ENCODE measurements at places on chromosomes 1 and 21.

GRCh38 chr1:231183639-231184590 is 22.1 kb downstream of the TRIM67 start:
- no peak for DNase-seq

DNA sequence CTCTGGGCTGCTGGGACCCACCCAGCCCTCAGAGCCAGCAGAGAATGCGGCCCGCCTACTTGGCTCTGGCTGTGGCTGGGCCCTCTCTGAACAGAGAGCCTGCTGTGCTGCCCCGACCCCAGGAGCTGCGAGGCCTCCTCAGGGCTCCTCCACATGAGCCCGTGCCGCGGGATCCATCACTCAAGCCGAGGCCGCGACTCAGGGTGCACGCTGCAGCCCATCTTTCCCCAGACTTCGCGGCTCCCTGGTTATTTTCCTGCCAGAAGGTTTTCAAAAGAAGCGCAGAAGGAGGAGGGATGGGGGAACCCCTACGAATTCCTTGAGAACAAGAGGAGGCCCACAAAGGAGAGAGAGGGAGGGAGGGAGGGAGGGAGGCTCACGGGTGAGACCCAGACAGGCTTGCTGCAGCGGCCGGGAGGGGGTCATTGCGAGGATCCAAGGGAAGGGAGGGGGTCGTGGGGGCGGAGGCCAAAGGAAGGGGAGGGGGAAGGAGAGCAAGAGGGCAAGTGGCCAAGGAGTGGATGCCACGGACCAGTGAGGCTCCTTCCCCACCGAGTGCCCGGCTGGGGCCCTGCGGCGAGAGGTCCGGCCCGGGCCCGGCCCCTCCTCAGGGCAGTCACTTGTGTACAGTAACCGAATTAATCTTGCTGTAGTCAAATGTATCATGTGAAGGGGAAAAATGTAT is 146.8 kb downstream of the CASZ1 start:
- no peak for DNase-seq

GRCh38 chr1:226104671-226105121 is 42.2 kb downstream of the H3-3A start:
- no peak for DNase-seq

DNA sequence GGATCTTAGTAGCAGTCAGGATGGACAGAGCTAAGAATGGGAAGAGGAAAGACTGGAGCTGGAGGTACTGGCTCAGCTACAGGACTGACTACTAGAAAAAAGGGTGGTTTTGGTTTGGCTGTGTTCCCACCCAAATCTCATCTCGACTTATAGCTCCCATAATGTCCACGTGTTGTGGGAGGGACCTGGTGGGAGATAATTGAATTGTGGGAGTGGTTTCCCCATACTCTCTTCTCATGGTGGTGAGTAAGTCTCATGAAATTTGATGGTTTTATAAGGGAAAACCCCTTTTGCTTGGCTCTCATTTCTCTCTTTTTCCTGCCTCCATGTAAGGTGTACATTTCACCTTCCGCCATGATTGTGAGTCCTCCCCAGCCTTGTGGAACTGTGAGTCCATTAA is 466.5 kb upstream of the DEPDC1 start:
- no peak for DNase-seq

GRCh38 chr1:27583479-27583878 is 20.5 kb downstream of the AHDC1 start:
- no peak for DNase-seq

- no peak for DNase-seq
Measured at GRCh38 chr1:108075055-108075454, 110.1 kb upstream of the VAV3 start.

- no peak for DNase-seq
Measured at GRCh38 chr1:3581296-3582036, 29.8 kb downstream of the MEGF6 start.

DNA sequence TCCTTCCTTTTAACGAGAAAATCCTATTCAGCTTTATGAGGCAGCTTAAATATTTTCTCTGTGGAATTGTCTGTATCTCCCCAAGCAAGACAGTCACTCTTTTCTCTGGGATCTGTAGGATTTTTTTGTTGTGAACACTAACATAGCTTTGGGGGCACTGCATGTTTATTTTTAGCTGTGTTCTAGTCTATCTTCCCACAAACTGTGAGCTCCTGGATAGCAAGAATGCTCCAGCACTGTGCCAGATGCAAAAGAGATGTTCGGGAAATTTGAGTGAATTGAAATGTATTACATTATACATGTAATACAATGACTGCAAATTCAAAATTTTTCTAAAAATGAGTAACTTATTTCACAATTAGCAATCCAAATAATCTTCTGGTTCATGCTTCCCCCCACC is 282.2 kb downstream of the PLPP3 start:
- DNase-seq = no peak

DNA sequence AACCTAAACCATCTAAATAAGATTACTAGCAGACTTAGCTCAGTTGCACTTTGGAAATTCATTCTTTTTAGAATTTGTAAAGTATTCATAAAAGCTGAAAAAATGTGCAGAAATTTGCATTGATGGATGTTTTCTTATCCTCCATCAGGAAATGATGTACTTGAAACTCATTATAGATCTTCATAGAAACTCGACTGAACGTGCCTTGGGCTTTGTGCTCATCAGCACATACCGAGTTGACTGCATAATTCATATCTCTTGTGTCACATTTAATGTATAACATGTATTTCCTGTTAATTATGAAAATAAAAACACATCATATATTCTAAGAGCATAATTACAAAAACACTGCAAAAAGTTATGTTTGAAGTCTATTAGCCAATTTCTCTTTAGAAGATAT is 290.9 kb upstream of the NR5A2 start:
- DNase-seq = no peak

- no peak for DNase-seq
Measured at GRCh38 chr1:24295535-24295934, 23.6 kb upstream of the GRHL3 start.

DNA sequence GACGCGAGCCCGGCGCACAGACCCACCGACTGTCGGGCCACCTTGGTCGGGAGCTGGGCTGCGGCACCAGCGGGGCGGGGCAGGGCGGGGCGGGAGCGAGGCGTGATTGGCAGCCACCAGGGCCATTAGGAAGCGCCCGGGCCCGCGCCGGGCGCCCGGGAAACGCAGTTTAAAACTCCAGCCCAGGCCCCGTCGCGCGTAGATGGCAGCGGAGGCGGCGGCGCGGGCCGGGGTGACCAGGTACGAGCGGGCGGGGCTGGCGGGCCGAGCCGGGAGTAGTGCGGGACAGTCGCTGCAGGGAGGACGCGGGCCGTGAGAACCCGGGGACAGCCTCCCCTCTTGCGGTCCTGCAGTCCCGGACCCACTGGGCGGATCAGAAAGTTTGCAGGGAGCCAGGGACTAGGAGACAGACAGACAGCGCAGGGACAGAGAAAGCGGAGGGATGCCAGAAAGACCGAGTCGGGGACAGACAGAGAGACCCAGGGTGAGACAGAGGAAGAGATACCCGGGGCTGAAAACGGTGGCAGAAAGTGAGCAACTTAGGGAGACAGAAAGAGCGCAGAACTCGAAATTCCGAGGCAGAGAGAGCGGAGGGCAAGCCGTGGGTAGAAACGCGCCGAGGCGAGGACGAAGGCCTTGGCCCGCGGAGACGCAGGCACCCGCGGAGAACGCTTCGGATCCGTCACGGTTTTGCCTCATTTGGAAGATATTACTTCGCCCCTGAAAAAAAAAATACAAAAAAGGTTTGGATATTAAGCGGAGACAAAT is at the start of gene DMBX1:
DMBX1 (plus strand) TSS at position 199 of the 768 bp plus-strand sequence. CDS start 17,175 bp downstream, outside the sequence.
- no peak for DNase-seq

DNA sequence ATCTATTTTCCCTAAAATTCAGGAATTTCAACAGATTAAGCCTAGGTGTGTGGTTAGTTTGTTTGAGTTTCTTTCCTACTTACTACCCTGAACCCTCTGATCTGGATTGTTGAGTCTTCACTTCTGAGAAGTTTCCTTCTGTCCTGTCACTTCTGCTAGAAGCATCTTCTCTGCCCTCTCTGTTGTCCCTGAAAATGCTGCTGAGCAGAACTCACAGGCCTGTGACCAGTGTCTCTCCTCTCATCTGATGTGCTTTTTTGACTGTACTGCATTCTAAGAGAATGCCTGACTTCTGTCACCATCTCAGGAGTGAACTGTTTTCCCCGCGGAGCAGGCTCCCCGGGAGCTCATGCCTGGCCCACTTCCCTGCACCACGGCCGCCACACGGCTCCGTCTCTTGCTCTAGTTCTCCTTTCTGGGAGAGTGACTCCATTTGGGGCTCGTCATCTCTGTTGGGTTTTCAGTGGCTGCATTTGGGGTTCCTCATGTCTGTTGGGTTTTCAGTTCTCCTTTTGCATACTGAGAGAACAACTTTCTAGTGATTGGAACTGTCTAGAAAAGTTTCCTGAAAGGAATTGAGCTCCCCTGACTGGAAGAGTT is 77.9 kb downstream of the POFUT2 start:
- no peak for DNase-seq

- DNase-seq = no peak
Measured at GRCh38 chr1:155919801-155920200, 8.7 kb upstream of the RIT1 start.

DNA sequence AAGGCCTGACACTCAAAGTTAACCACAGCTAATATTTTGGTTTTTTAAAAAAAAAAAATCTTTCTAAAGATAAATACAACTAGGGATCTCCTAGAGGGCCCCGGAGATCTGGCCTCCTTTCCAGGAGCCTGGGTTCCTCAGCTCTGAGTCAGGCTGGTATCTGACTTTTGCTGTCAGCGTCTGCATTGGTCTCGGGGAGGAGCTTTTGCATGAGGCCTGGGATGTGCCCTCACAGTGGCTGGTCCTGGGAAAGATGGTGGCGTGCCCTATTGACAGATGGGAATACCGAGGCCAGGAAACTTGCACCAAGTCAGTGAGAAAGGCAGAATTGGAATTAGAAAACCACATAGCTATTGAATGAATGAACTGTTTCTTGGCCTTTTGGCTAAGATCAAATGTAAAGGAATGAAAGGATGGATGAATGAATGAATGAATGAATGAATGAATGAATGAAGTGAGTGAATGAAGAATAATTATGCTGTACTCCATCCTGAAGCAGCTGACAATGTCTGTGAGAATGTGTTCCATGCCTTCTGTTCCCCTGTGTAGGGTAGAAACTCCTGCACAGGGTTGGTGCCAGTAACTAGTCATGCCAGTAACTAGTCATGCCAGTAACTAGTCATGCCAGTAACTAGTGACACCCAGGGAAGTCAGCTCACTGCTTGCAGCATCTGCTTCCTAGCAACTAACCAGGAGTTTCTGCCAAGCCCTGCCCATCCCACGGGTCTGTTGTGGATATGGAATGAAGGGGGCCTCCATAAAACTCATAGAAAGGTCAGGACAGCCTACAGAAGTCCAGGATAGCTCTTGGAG is 242.5 kb upstream of the VAMP3 start:
- DNase-seq = no peak

- no peak for DNase-seq
Measured at GRCh38 chr21:45248893-45249381, 38.8 kb downstream of the POFUT2 start.

- DNase-seq = no peak
Measured at GRCh38 chr1:94031154-94031553, 89.8 kb downstream of the ABCA4 start.

- DNase-seq = no peak
Measured at GRCh38 chr1:227768125-227768439, 32.8 kb downstream of the SNAP47 start.

GRCh38 chr1:9871707-9872425 is 38.2 kb downstream of the CTNNBIP1 start:
- DNase-seq = no peak

GRCh38 chr1:160143695-160144094 is 7.7 kb upstream of the ATP1A4 start:
- DNase-seq = no peak

- no peak for DNase-seq
Measured at GRCh38 chr1:44002606-44003157, 11.3 kb downstream of the CCDC24 start.
